ENCODE measurements at places on chromosomes 5 and 9.

DNA sequence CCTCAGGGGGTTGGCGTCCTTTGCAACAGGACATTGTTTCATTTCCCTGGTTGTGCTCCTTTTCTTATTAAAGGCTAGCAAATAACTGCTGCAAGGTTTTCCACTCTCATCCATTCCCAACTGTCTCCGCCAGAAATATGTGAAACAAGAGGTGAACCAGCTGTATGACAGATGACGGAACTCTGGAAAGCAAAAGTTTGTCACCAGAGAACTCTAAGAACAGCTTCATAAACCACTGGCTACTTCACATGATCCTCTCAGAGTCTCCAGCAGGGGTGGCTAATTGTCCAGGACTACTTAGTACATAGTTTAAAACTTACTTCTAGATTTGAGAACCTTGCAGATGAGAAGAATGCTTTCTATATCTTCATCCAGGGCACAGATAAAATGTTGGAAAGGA is 195.9 kb upstream of the RAD23B start:
- no peak for DNase-seq

GRCh38 chr9:7328453-7328852 is 471.1 kb downstream of the DMAC1 start:
- no peak for DNase-seq

- DNase-seq, result no peak
Measured at GRCh38 chr9:121567500-121568342, 68.1 kb upstream of the GGTA1 start.

- DNase-seq, result no peak
Measured at GRCh38 chr5:66981266-66982055, 215.1 kb downstream of the CD180 start.

- no peak for DNase-seq
Measured at GRCh38 chr9:98971168-98971914, 27.6 kb downstream of the COL15A1 start.

GRCh38 chr5:93385655-93386054 is 195.4 kb downstream of the NR2F1-AS1 start:
- DNase-seq, result no peak

DNA sequence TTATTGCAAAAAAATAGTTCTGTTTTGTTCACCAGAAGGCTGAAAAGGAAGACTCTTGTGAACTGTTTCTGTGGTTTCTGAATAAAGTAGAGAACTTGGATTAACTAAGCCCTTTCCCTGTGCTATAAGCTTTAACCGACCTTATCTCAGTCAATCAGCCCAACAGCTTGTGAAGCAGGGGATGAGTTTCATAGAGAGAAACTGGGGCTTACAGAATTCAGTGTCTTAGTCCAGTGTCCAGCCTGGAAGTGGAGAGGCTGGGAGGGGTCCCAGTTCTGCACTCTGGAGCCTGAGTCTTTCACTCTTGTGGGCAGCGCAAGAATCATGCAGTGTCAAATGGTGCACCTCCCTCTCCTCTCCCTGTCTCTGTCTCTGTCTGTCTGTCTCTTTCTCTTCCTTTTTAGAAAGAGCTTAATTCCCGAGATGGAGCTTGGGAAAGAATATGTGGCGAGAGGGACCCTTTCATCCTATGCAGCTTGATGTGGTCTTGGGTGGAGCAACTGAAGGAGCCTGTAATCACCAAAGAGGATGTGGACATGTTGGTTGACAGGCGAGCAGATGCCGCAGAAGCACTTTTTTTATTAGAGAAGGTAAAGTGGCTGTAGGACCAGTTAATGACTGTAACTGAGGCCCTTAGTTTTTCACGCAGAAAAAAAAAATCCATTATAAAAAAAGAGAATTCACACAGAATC is 17.0 kb downstream of the PTPDC1 start:
- DNase-seq, result no peak

GRCh38 chr5:153624451-153624765 is 133.9 kb downstream of the GRIA1 start:
- no peak for DNase-seq

DNA sequence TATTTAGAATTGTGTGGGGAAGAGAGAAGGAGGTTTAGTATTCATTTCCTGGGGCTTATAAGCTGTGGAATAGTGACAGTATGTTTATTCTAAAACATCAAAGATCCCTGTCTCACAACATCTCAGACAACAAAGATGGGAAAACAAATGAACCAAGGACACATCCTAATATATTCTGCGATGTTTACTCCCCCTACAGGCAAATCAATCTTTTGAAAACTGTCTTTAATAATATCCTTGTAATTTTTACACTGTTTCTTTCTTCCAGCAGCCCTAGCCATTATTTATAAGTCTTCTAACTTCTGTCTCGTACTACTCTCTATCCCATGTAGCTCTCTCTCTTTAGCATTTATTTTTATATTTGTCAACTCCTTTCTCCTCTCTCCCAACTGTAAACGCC is 33.5 kb upstream of the TMEM252 start:
- DNase-seq, result no peak

DNA sequence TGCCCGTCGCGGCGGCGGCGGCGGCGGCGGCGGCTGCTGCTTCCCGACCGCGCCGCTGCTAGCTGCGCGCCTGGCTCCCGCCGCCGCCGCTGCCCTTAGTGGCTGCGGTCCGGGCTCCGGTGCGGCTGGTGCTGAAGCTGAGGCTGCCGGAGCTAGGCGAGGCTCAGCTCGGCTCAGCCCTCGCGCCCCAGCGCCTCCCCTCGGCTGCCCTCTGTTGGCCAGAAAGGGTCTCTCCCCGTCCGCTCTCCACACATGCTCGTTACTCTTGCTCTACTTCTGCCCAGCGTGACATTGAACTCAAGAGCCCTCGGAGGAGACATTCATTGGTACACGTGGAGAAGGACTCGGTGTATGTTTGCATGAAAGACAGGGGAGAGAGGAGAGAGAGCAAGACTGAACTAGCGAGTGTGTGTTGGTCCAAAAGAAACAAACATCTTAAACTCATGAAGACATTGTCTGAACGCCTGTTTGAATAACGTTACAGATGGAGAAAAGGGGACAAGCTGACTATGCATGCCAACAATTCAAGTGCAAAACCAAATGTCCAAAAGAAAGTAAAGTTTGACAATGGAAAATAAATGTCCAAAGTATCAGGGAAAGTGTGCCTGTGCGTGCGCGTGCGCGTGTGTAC is at the start of gene HCN1:
TSS of gene HCN1 (minus strand) at position 175 of the 631 bp plus-strand sequence.
- DNase-seq, result no peak

DNA sequence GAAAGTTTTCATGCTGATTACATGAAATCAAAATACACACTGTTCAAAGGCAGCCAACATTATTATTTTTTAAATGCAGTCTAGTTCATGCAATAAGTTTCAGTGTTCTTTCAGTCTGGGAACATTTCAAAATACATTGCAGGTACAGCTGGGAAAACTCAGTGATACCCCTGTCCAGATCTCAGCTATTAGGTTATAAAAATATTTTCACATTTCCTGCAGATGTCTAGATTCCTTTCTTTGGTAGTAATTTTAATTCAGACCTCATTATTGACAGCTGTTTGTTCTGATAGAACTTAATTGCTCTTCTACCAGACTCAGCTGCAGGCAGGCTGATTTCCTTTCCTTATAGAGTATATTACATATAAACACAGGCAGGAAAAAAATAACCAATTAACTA is 556.8 kb upstream of the DMAC1 start:
- DNase-seq, result no peak

DNA sequence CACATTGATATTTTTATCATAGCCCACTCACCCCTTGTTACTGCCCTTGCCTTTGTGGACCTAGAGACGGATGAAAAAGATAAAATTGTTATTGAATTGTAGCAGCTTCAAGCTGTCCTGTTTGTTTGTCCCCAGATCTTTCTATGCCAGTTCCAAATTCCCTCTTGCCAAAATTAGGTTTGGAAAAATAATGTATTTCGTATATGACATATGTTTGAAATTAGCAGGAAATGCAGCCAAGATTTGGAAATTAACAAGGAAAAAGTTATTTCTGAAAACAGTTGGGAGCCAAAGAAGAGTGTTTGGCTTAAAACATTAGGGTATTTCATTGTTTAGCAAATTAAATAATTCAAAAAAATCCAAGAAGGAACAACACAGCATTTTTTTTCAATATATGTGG is 33.5 kb downstream of the SPATA31D1 start:
- DNase-seq, result no peak

- DNase-seq, result no peak
Measured at GRCh38 chr5:16756692-16757091, 139.9 kb upstream of the RETREG1 start.

- no peak for DNase-seq
Measured at GRCh38 chr5:175820230-175820629, 51.1 kb upstream of the CPLX2 start.

GRCh38 chr5:169442913-169443784 is 140.4 kb upstream of the SPDL1 start:
- no peak for DNase-seq

DNA sequence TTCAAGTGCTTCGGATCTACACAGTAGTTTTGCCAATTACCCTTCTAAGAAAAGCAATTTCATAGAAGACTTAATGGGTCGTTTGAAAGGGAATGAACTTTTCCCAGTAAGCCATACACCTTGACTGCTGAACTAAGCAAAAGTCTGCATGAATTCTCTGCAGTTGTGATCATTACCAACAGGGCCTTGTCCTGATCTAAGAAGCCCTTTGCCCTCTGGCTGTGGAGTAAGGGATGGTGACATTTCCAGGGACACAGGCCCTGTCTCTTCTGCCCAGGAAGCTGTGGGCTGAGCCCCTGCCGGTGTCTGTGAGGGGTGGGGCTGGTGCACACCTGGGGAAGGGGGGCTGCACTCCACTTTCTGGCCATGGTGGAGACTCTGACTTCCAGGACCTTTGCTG is 30.5 kb downstream of the ZDHHC11 start:
- DNase-seq, result no peak

DNA sequence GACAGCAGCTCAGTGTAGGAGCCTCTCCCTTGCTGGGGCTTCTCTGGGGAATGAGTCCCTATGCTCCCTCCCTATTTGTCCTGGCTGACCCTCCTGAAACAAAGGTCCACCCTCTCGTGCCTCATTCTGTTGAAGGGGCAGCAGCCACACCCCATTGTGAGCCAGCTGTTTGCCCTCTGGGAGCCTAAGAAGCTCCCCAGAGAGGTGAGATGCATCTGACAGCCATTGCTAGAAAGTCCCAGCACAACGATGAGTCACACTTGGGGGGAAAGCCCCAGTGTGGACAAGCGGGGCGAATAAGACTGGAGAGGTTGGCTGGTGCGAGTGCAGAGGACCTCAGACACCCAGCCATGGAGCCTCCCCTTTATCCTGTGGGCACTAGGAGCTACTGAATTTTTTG is 101.4 kb downstream of the PPARGC1B start:
- peak; percentile 12 for DNase-seq

GRCh38 chr5:2207416-2208238 is 324.9 kb upstream of the IRX4 start:
- no peak for DNase-seq

DNA sequence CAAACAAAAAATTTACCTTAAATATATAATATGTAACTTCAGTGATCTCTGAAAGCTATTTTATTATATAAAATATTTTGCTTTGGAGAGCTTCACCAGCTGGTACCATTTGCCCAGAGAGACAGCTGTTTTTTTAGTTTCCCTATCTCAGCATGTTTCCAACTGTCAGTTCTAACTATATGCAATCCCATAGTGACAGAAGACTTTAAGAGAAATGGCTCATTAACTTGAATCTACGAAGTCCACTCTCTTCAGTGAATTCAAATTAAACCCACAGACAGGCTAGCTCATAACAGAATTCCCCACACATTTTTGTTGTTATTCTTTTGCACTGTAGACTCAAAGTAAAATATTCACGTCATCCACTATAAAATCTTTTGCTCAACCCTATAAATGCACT is 251.8 kb upstream of the POU5F2 start:
- no peak for DNase-seq

DNA sequence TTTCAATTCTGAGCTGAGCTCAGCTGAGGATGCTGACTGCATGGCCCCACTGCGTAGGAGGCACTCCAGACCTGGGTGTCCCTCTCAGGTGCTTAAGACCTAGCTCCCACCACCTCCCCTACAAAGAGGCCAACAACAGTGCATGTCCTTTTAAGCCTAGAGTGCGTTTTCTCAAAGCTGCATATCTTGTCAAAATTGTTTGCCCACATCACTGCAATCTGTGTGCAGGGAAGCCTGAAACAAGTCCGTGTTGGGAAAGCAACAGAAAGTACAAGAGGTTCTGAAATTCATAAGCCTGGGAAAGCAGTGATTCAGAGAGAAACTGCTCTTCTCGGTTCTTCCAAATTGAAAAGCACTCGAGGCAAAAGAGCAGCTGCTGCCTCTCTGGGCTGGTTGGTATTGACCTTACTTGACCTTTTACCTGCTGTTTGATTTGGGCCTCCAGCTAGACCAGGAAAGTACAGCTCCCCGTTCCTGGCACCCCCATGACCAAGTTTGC is 238.4 kb downstream of the NR2F1-AS1 start:
- DNase-seq, result no peak

GRCh38 chr5:146772881-146773466 is 105.6 kb downstream of the PPP2R2B start:
- no peak for DNase-seq

- DNase-seq, result no peak
Measured at GRCh38 chr9:125529589-125530515, 177.2 kb downstream of the MAPKAP1 start.

DNA sequence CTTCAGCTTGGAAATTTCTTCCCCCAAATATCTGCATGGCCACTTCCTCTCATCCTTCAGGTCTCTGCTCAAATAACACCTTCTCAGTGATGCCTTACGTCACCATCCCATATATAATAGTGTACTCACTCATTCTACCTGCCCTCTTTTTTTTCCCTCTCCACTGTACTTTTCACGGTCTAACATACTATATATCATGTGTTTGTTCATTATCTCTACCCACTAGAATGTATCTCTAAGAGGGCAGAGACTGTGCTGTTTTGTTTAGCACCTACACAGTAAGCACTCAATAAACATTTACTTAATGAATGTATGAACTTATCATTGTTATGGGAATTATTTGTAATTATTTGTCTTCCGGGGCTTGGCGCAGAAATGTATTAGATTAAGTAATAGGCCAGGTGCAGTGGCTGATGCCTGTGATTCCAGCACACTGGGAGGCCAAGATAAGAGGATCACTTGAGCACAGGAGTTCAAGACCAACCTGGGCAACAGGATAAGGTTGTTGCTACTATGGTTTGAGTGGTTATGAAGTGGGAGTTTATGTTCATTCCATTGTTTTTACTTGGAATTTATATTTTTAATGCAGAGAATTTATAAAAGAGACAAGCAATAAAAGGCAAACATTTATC is 6.0 kb upstream of the IL13 start:
- DNase-seq, result no peak

- no peak for DNase-seq
Measured at GRCh38 chr9:16181539-16181938, 628.7 kb downstream of the CCDC171 start.

GRCh38 chr9:11103525-11103924 is 490.7 kb upstream of the PTPRD start:
- DNase-seq, result no peak

- no peak for DNase-seq
Measured at GRCh38 chr9:4530375-4530774, 40.1 kb downstream of the SLC1A1 start.

GRCh38 chr9:13934416-13934815 is 379.5 kb downstream of the NFIB start:
- DNase-seq, result no peak

GRCh38 chr9:18129809-18130334 is 344.1 kb upstream of the ADAMTSL1 start:
- DNase-seq, result no peak

Measured in stimulated activated CD8-positive, alpha-beta memory T cell treated with anti-CD3 and anti-CD28 coated beads, Interleukin-15, amount 100 ng/mL, for 4 hours (primary cell).